IMR-90 (cell line): ENCODE measurements at places on chromosomes 7 and 10. TPM values are rescaled to one million over a fixed set of nuclear protein-coding genes. Genes with fewer than 3 reads are reported as not detected.

Gene LBX1
- not detected in 2 replicates for total RNA-seq

Gene CALY
- total RNA-seq: not detected in 2 replicates

Gene ZNF735
- not detected in 2 replicates for total RNA-seq

Gene TMUB1
- total RNA-seq: 6.8 and 7.8 TPM in 2 replicates

Gene AKR1C4
- total RNA-seq: not detected in 2 replicates

Gene BHLHA15
- total RNA-seq: not detected in 2 replicates

Gene MKLN1
- 52.0 and 65.8 TPM in 2 replicates for total RNA-seq

Gene ZNF277
- total RNA-seq: 21.3 and 45.0 TPM in 2 replicates
